ENCODE measurements at places on chromosomes 5 and 9.

GRCh38 chr5:116032991-116033390, 719 bp downstream of the ARL14EPL start:
- no peak for DNase-seq

DNA sequence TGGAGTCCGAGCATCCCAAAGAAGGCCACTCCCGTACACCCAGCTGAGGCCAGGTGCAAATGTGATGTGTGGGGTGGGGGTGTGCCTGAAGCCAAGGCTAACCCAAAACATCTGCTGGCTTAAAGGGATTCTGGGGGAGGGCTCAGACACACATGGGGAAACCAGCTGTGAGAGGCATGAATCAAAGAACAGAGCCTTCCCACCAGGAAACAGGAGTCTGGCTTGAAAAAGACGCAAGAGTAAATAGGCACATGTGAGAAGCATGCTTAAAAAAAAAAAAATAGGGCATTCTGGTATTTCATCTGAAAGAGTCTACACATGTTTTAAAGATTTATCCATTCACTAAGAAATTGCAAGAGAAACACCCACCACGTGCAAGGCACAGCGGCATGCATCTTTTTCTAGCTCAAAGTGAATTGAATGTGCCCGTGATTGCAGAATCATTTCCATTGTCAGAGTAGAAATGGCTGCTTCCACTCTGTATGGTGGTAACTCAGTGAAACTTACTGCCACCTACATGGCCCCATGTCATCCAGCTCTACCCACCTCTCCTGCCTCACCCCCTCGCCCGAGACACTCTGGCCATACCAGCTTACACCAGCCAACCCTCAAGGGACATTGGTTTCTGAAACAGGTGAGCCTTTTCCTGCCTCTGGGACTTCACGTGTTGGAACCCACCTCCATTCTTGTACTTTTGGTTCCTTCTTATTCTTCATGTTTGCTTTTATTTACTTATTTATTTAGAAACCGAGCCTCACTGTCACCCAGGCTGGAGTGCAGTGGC, 71.5 kb downstream of the SEMA5A start:
- DNase-seq: no peak

DNA sequence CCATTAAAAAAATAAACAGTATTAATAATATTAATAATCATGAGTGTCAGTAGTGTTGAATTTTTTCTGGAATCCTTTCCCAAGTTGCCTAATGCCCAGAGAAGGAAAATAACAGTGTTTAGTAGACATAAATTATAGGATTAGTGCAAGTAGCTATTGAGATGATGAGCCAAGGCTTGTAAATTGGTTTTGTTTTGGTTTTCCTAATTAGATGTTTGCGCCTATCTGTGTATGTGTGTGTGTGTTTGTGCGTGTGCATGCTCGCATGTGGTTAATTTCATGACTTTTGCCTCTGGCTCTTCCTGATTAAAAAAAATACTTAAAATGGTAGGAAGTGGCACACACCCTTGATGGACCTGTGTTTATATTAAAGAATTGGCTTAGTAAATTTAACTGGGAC, 55.4 kb downstream of the FXN start:
- DNase-seq: no peak

- DNase-seq: no peak
Measured at GRCh38 chr9:70475211-70475610, 60.8 kb upstream of the KLF9 start.

- no peak for DNase-seq
Measured at GRCh38 chr5:135233477-135233876, 165.6 kb downstream of the MACROH2A1 start.

DNA sequence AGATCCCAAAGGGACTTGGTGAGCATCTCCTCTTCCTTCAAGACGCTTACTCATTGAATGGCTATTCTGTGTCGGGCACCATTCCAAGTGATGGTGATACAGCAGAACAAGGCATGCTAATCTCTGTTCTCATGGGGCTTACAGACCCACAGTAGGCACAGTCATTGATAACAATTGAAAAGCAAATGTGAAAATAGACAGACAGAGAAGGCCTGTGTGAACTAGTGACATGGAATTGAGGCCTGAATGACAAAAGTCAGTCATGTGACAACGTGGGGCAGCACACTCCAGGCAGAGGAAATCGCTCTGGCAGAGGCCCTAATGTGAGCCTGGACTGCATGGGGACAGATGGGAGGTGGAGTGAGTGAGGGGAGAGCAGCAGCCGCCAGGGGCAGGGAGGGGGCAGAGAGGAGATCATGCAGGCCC, 70.7 kb upstream of the CPLX2 start:
- no peak for DNase-seq

DNA sequence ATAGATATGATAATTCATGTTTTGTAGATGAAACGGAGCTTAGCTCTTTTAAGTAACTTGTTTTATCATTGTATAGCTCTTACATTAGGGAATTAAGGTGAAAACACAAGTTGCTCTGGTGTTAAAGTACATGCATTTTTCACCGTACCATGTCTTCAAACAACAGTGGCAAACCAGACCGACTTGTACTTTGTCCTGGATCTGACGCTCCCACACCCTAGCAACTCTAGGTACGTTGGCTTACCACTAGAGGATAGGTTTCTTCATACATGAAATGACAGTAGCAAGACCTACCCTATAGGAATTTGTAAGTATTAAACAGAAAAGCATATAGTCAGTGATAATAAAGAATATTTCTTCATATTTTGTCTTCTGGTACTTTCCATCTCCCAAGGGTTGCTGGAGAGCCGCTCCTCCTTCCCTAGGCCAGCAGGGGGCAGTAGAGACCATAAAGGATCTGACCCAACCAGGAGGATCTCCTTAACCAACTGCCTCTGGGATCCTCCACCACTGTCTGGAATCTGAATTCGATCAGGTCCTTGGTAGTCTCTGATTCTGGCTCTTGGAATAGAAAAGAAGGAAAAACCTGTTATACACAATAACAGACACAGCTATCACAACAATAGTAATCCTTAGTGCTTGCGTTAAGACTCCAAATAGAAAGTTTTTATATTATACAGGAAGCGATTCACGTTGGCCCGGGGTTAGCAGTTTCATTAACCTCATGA, 136.7 kb downstream of the CAVIN4 start:
- no peak for DNase-seq

DNA sequence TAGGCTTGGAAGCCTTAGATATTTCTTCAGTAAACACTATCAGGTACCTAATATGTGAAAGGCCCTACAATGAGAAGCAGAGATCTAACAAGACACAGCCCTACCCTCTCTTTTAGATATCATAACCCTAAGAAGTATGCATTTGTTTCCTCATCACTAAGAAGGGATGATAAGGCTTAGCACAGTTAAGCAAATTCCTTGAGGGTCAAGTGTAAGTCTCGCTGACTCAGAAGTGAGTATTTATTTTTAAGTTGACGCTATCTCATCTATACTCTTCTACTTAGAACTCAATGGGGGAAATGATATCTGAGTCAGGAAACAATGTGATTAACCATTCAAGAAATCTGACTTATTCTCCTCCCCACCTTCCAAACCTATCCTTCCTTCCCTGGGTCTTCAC, 149.7 kb downstream of the ESM1 start:
- no peak for DNase-seq

GRCh38 chr9:98479967-98480847, 224.8 kb upstream of the TBC1D2 start:
- no peak for DNase-seq

DNA sequence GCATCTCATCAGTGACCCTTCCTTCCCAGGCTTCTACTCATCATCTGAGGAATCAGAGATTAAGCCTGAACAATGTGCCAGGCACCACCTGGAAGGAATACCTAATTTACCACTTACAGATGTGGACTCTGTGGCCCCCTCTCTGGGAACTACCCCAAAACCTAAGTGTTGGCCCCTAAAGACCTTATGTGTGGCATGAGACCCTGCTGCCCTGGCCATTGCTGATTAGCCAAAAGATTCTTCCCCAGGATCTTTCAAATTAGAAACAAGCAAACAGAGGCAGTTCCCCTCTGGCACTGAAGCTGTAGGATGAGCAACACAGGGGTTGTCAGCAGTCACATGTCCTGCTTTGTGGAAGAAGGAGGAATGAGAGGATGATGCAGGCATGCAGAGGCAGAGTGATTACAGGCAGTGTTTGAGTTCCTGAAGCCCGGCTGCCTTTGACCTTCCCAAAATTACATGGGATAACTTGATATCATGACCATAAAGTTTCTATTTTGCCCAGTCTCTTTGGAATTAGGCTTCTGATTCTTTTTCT, 10.6 kb downstream of the SPINK4 start:
- no peak for DNase-seq

GRCh38 chr5:73918791-73919221, 292.8 kb downstream of the ARHGEF28 start:
- DNase-seq: no peak

DNA sequence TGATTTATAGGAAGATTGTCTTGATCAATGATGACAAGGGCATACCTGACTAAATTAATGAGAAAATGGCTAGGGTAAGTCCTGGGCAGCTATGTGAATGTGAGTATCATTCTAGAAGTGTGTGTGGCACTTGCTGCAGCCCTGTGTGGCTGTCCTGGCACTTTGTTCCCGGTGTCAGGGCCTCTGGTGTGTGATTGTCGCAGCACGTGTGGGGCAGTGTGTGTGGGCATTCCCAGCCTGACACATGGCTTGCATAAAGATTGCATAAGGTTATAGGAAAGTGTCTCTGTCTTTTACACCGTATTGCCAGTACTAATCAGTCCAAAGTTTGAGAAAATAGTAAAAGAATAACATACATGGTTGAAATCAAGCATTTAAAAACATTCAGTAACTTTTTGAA, 74.4 kb downstream of the TRIO start:
- no peak for DNase-seq

DNA sequence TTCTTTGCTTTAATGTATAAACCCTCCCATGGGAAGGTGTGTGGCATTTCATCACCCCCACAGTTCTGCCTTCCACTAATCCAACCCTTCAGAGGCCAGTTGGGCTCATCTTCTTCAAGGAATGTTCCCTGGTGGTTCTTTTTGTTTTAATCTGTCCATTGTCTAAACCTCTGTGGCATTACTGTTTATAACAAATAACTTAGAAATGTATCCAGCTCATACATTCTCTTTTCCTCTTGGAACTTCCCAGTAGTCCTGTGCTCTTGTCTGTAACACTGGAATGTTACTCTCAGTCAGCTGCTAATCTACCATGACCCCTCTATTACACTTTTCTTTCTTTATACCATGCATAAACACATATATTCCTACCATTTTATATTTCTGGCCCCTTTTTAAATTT, 213.5 kb upstream of the TARS1 start:
- no peak for DNase-seq

DNA sequence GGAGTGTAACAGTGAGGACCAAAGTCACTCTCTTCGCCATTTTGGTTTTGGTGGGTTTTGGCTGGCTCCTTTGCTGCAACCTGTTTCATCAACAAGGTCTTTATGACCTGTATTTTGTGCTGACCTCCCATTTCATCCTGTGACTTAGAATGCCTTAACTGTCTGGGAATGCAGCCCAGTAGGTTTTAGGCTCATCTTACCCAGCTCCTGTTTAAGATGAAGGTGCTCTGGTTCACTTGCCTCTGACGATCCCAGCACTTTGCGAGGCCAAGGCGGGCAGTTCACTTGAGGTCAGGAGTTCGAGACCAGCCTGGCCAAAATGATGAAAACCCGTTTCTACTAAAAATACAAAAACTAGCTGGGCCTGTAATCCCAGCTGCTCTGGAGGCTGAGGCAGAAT, 1.8 kb upstream of the CKS2 start:
- DNase-seq: no peak

- no peak for DNase-seq
Measured at GRCh38 chr5:54083851-54084250, 226.5 kb downstream of the ARL15 start.

DNA sequence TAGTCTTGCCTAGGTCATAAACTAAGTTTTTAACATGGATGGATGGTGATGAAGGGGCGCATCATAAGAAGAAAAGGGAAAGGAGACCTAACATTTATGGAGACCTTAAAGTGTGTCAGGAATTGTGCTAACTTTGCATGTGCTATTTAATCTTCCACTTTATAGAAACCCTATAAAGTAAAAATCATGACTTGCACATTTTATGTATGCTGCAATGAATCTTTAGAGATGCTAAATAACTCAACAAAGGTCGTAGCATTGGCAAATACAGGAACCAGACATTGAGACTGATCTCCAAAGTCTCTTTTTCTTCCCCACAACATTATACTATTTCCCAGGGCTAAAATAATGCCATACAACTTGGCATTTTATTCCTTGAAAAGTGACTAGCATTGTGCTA, 214.6 kb downstream of the SGCD start:
- no peak for DNase-seq

DNA sequence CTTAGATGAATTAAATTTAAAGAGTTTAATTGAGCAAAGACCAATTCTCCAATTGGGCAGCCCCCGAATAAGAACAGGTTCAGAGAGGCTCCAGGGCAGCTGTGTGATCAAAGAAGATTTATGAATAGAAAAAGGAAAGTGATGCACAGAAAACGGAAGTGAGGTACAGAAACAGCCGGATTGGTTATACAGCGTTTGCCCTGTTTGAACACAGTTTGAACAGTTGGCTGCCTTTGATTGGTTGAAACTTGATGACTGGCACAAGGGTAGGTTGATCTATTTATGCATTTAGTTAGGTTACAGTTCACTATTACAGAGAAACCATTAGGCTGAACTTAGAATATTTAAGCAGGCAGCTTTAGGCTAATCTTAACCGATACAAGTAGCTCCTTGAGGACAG, 29.5 kb downstream of the NIM1K start:
- DNase-seq: no peak

DNA sequence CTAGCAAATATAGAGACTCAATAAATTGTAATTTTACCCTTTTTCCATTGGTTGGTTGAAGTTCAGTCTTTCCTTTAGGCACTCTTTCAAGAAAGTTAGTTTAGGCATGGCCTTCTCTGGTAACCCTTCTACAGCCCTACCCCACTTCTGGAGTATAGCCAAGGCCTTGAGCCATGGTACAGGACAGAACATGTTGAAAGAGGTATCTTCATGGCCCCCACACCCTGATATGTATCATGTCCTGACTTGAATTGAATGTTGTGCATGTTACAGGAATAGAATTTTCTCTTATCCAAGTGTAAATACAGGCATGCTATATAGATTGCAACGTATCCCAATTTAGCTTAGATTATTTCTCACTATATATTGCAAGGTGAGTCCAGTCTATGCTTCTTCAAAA, 175.6 kb downstream of the CD180 start:
- no peak for DNase-seq

DNA sequence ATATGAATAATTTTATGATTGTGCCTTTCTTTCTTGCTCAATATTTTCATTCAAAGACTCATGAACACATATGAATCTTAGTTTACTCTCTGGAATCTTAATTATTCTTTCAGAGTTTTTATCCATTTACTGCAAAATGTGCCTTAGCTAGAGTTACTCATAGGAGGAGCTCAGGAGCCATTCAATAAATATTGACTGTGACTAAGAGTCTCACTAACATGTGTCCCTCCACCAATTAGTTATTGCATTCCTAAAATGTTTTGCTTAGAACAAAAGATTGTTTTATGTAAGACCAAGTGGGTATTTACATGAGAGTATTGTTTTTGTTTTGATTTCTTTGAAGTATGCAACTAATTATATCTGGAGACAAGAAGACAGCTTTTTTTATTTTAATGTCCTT, 218.4 kb upstream of the MAST4 start:
- no peak for DNase-seq

Data from stimulated activated CD8-positive, alpha-beta memory T cell treated with anti-CD3 and anti-CD28 coated beads, Interleukin-15, amount 100 ng/mL, for 4 hours (primary cell).